GOT3 (cell line): ENCODE measurements at places on chromosomes 13 and 19.

GRCh38 chr19:16013851-16014840 is 62.1 kb upstream of the TPM4 start:
- DNase-seq = no peak

DNA sequence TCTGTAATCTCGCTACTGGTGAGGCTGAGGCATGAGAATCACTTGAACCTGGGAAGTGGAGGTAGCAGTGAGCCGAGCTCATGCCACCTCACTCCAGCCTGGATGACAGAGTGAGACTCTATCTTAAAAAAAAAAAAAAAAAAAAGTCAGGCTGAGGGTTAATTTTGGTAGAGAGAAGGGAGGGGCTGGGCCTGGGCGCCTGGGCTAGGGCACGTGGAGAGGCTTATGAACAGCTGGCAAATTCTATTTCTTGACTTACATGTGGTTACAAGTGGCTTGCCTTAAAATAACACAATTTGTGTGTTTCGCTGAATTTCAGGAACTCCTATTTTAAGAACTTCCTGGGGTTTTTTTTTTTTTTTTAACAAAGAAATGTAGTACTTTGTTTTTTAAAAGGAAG is 47.6 kb upstream of the MAP3K10 start:
- DNase-seq = no peak

DNA sequence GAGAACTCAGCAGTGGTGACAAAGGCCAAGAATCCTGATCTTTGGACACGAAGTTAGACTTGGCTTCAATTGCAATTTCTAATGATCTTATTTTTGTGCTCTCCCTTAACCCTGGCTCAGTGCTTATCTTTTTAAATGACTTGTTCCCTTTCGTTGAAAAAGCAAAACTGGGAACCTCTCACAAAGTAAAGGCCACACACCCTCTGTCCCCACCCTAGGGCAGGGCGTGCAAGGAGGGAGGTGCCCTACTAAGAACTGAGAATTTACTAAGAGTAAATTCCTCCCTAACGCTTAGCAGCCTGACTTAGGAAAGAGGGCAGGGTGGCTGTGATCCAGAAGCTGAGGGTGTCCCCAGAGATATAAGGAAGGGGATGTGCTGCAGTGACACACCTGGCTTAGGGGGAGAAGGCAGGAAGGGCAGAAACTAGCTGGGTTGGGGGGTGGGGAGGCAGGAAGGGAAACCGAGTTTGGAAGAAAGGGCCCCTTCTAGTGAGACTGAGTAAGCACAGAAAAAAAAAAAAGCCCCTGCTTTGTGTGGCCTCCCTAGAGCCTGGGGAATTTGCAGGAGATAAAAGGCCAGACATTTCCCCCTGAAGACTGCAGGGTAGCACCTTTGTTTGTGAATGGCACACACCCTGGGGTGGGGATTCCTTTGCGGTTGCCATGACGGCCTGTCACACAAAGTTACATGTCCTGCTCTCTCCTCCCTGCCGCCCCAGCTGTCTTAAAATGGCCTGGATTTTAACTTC is 435.1 kb downstream of the EFNB2 start:
- DNase-seq = no peak

DNA sequence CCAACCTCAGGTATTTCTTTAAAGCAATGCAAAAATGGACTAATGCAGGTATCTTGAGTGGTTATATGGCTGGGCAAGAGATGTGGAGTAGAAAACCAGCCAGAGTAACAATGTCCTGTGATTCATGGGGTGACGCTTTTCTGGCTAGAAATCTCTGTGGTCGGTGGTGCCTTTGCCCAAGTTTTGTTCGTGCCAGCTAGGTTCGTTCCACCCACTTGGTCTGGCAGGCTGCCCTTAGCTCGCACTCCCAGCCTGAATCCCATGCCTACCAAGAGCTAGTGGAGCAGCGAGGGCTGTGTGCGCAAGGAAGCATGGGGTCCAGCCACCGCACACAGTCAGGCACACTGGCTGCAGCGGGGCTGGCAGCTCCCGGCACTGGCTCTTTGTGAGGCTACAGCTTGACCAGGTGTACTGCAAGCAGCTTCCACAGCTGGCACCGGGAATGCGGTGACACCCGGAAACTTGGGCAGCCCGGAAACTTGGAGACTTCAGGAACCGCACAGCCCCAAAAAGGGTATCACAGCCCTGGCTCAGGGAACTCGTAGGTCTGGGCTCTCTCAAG is 349.6 kb upstream of the PCDH20 start:
- no peak for DNase-seq

- DNase-seq = no peak
Observed at GRCh38 chr13:28754698-28755545, 36.2 kb upstream of the SLC46A3 start.

DNA sequence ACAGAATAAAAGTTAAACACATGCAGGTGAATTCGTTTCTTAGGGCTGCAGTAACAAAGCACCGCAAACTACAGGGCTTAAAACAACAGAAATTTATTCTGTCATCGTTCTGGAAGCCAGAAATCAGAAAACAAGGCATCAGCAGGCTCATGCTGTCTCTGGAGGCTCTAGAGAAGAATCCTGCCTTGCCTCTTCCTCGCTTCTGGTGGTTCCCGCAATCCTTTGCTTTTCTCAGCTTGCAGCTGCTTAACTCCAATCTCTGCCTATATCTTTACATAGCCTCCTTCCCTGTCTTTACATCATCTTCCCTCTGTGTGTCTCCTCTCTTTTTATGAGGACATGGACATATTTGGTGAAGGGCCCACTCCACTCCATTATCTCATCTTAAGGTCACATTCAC is 6.2 kb upstream of the NBEA start:
- no peak for DNase-seq

- no peak for DNase-seq
Observed at GRCh38 chr19:8221161-8221560, 12.0 kb downstream of the CERS4 start.

DNA sequence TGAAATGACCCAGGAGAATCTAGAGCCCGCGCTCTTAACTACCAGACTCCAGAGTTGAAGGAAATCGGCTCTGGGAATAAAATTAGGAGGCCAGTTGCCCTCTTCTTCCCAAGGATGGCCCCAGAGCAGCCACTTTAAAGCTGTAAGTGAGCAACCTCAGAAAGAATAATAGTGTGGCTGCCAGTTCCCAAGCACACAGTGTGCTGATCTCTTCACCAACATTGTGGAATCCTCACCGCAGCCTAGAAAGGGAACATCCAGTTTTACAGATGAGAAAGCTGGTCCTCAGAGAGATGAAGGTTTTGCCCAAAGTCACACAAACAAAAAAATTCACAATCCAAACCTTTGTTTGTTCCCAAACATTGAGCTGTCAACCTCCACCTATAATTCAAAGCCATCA is 39.6 kb downstream of the HSPH1 start:
- no peak for DNase-seq
